ENCODE measurements at places on chromosomes 7 and 10.

GRCh38 chr10:113788604-113789083, 37.2 kb downstream of the PLEKHS1 start:
- DNase-seq = no peak

GRCh38 chr7:1210979-1211608, 21.6 kb upstream of the UNCX start:
- no peak for DNase-seq

DNA sequence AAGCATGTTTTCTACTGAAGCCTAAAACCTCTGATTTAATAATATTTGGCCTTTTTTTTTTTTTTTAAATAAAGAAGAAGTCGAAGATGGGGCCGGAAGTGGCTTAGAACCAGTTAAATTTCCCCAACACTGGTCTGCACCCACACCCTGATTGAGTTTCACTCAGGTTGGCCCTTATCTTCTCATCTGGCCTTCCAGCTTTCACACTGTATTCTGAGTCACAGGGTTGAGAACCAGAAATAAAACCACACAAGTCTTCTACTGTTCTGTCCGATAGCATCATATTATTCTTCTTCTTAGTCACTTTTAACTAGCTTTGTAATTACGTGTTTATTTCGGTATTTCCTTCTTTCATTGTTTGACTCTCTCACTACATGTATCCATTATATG, 9.9 kb downstream of the ZNF365 start:
- DNase-seq = no peak

DNA sequence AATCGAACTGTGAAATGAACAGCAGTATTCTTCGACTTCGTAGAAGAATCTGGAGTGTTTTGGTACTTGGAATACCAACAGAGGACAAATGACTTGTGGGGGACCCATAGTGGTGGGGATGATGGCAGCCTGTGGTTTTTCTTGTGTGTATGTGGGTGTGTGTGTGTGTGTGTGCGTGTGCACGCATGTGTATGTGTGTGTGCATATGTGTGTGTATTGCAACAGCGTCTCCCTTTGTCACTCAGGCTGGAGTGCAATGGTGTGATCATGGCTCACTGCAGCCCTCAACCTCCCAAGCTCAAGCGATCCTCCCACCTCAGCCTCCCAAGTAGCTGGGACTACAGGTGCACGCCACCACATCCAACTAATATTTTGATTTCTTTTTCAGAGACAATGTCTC, 9.4 kb upstream of the YWHAG start:
- DNase-seq = no peak

GRCh38 chr7:47688311-47689100, 106.6 kb upstream of the TNS3 start:
- DNase-seq = no peak

- no peak for DNase-seq
These were observed 35.7 kb downstream of the GFRA1 start for GRCh38 chr10:116237260-116237659.

DNA sequence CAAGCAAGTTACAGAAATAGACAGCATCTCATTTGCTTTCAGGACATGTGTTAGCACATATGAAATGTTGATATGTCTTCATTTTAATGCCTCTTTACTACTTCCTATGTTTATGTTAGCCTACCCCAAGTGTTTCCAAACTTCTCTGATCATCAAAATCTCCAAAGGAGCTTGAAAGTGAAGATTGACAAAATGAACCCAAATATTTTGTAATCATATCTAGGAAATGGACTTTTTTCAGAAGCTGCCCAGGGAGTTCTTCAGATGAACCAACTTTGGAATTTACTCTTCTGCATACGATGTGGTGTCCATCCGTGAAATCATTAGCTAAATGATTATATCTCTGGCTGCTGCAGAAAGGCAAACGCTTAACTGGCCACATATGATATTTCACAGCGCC, 101.2 kb upstream of the AOAH start:
- no peak for DNase-seq

DNA sequence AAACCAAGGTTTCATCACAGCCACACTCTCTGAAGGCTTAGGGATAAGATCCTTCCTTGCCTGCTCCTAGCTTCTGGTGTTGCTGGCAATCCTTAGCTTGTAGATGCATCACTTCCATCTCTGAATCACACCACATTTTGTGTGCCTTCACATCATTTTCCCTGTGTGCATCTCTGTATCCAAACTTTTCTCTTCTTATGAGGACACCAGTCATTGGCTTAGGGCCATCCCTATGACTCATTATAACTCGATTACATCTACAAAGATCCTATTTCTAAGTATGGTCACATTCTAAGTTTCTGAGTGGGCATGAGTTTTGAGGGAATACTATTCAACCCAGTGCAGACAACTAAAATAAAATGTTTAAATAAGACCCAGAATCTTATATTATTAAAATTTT, 121.7 kb downstream of the C7orf25 start:
- DNase-seq = no peak

DNA sequence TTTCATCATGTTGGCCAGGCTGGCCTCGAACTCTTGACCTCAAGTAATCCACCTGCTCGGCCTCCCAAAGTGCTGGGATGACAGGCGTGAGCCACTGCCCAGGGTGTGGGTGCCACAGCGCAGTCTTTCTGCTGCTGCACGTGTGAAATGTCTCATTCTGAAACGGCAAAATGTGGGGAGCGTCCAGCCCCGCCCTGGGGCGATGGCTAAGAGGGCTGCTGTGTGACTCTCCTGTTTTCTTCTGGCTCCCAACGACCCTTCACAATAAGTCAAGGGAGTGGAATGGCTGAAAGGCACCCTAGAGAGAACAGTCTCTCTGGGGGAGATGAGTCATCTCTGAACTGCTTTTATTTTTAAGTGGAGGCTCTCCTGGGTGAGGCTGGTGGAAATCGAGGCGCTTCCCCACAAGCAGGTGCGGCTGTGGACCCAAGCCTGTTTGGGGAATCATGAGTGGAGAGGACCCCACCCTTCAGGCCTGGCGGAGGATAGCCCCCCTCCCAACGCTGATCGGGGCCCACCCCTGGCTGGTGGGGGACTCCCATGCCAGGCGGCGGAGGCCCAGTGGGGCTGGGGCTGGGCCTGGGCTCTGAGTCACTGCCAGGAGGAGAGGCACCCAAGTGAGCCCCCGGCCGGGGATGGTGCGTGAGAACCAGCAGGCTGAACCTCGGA, 18.0 kb downstream of the ADAP1 start:
- DNase-seq = no peak

DNA sequence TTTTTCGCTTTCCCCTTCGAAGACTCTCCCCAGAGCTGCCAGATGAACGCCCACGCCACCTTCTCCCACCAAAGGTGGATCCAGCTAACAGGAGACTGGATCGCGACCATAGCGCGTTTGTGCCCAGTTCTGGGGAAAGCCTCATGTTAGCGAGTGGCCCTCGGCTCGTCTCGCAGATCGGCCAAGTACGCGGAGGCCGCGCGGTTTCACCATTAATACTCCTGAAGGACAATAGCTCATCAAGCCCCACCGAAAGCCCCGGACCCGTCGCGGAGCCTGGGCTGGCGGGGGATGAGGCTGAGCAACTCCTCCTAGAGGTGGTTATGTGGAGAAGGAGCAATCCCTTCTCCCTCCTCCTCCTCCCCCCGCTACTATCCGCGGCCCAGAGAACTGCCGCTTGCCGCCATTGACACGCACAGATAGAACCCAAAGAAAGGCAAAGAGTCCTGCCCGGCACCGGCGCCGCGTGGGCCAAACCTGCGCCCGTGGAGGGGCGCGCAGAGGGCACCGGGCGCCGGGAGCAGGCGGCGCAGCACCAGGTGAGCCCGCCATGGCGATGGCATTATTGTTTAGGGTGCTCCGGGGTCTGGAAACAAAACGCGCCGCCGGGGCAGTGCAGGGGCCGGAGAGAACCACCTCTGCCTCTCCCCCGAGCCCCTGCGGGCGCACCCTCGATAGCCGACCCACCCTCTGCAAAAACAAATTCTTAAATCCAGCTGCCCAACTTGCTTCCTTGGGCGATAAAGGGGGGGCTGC, at the start of gene MACROH2A2:
Gene MACROH2A2 (plus strand): TSS at position 385 of the 756 bp plus-strand sequence. CDS start 22,813 bp downstream, outside the sequence.
- DNase-seq = peak; percentile 86

- DNase-seq = no peak
These were observed 139.3 kb downstream of the C1GALT1 start for GRCh38 chr7:7321681-7322080.

DNA sequence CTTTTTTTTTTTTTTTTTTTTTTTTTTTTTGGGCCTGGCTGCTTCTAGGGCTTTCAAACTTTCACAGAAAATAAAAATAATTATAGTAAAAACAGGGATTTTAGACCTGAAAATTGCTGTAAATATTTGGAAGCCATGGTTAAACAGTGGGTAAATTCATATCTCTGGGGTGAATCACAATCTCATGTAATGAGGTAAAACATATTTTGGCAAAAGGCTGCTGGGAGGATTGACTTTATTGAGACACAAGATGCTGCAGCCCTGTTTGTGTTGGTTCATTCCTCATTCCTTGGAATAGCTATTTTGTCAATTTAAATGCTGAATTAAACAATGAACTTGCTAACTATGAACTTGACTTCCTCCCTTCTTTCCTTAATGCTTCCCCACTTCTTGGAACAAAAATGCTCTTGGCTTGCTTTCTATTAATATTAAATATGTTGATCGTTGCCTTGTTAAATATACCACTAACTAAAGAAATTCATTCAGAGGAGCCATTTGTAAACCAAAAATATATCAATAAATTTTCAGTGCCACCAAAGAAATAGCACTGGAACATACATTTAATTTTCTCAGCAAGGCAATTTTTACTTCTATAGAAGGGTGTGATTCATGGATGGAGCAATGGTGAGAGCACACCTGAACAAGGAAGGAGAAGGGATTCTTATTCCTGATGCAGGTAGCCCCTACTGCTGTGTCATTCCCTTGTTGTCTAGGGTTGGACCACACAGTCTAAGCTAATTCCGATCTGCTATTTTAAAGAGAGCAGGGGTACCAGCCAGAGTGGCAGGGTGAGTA, 24.6 kb downstream of the AGK start:
- no peak for DNase-seq

DNA sequence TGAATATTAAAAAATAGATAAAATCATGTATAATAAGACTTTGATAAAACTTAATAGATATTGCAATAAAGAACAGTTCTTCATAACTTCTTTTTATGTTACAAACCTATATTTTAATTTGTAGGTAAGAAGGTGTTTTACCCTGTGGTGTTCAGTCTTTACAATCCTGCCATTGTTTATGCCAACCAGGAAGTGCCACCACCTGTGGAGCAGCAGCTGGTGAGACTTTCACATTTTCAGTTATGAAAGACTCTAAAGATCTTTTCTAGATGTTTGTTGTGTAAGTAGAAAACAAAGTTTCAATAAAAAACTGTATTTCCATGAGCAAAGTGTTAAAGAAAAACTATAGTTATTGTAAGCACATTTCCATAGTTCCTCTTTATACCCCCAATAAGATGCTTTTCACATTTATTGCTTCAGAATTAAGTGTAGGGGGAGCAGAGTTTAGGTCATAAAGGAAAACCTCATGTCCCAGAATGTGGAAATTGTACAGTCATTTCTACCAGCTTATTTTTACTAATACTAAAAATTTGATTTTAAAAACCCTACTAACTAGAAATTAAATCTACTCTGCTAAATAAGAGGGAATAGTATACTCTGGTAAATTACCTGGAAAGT, 28.7 kb downstream of the CSGALNACT2 start:
- DNase-seq = no peak

- DNase-seq = no peak
These were observed 8.5 kb downstream of the CPED1 start for GRCh38 chr7:120996988-120997345.

GRCh38 chr7:137734221-137734620, 112.6 kb downstream of the DGKI start:
- DNase-seq = no peak

- DNase-seq = no peak
These were observed 47.0 kb downstream of the GRK5 start for GRCh38 chr10:119254335-119254734.

DNA sequence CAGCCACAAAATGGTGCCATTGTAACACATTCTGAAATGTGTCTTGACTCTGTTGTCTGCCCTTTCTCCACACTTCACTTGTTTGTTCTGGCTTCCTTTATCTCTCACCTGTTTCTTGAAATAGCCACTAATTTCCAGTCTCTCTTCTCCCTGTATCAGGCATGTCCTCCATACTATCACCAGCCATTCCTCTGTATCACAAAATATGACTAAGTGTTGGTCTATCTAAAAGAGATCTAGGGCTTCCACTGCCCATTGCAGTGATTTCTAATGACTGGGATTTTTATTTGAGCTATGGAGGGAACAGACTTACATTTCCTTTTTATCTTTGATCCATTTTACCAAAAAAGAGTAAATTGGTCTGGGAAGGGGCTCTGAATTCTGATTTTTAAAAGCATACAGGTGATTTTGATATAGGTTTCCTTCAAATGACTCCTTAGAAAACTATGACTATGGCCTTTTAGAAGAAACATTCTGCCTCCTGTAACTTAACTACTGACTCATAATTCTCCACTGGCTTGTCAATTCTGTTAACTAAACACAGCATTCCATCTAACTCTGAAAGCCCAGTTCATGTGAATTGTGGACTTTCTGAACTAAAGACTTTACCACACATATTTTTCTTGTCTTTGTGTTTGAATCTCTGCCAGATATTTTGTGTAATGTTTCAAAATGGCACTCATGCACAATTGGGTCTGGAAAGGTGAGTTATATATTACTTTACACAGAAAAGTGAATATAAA, 1121.4 kb downstream of the XPNPEP1 start:
- no peak for DNase-seq

- DNase-seq = no peak
These were observed 487.7 kb upstream of the AUTS2 start for GRCh38 chr7:69110450-69111050.

- no peak for DNase-seq
These were observed 147.3 kb downstream of the ZMYND11 start for GRCh38 chr10:282294-283139.

GRCh38 chr10:32680803-32681557, 235.0 kb downstream of the CCDC7 start:
- DNase-seq = no peak

DNA sequence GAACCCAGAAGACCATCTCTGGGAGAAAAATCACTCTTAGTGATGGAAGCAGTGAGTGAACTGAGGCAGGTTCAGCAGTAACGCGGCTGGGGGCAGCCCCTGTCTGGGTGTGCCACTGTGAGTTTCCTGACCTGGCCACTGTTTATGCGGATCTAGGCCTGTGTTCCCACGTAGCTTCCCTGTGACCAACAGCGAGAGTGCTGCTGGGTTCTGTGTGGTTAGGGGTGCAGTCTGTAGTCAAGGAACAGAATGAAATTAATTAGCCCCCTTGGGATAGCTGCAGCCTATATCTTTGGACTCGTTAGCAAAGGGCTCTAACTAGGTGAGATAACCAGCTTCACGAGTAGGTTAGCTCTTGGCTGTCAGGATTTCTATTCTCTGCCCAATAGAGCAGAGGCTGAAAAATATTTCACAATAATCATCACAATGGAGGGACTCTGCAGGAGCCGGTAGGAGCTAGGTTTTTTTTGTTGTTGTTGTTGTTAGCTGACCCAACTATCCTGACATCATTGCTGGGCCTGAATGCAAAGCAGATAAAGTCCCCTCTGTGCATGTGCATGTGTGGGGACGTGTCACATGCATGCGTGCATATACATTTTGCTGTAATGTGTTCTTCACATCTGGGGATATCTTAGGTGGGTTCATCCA, 164.9 kb downstream of the TMEM178B start:
- no peak for DNase-seq

Measured in femur (tissue), 1 donor.